ENCODE measurements at places on chromosomes 4 and X.

DNA sequence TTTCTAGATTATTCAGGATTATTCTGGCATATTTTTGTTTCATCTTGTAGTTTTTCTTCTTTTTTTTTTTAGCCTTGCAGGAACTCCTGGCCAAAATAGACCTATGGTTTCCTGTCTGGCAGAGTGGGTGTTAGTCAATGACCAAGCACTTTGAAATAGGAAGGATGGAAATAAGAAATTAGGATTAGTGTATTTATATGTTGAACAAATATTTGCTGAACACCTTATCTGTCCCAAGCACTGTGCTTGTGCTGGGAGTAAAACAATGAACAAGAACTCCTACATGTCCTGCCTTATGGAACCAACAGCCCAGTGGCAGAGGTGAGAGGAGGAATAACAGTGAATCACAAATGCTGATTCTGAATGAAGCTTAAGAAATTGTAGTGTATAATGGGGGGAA lies 4.5 kb downstream of the MMRN1 start:
- DNase-seq = no peak

- no peak for DNase-seq
These were observed 197.8 kb downstream of the PDGFC start for GRCh38 chr4:156773648-156774357.

- no peak for DNase-seq
These were observed 104.4 kb downstream of the CHRNA9 start for GRCh38 chr4:40439519-40439918.

DNA sequence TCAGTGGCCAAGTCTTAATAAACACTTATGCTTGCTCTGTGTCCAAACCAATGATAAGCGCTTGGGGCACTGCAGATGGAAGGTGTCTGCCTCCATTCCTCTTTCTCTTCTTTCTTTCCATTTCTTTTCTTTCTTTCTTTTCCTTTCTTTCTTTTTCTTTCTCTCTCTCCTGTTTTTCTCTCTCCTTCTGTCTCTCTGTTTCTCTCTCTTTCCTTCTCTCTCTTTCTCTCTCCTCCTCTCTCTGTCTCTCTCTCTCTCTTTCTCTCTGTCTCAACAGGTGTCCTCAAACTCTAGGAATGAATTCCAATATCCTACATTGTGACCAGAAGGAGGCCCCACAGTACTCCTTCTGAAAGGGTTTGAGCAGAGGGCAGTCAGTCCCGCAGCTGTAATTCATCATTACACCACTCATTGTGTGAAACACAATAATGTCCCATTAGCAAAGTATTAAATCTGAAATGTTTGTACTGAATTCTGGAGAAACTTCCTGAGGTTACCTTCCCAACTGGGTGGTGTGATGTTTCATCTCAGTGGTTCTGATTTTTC lies 66.5 kb upstream of the PAGE1 start:
- DNase-seq = no peak

DNA sequence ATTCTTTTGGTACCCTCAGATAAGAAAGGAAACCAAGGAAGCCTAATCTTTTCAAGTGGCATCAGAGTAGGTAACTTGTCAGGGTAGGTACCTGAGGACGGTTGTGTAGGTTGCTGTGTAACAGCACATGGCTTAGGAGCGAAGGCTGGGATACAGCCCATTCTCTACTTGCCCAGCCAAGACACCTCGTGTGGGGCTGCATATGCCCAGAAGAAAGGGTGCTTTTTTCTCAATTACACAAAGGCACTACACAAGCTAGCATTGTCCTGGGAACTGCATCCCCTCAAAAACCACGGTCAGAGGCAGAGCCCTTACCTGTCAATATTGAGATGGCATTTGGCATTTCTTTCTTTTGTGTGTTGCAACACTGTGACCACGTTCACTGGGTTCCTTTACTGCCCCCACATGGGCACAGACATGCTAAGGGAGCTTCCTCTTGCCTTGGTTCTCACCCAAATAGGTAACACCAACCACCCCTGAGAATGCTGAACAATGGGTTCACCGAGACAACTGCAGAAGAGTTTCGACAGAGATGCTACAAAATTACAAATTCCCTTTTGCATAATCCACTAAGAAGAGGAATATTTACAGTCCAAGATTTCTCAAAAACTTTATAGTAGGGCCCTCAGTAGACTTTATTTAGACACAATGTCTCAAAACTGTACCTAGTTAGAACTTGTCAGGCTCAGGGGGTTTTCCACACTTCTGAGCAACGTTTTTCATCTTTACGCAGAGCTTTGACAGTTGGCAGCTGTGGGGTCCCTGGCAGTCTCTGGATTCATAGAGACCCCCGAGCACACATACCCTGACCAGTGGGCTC lies 35.8 kb upstream of the TNIP3 start:
- no peak for DNase-seq

DNA sequence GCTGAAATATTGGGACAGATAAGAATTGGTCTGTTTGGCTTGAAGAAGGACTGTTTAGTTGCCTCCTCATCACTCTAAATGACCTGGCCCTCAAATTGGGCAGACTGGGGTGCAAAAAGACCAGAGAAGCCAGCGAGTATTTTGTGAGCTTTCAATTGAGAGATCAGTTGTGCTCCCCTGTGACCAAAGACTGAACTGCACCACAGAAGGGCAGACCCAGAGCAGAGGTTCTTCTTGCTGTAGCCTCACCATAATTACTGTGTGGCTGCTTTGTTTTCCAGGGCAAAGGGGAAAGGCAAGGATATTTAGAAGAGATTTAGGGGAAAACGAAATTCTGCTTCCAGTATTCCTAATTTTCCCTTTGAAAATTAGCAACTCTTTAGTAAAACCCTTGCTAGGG lies 104.0 kb upstream of the MBNL3 start:
- no peak for DNase-seq

GRCh38 chrX:99394456-99394855 lies 1015.6 kb downstream of the PCDH19 start:
- no peak for DNase-seq

GRCh38 chrX:136202889-136203288 lies 48.3 kb downstream of the MAP7D3 start:
- no peak for DNase-seq

DNA sequence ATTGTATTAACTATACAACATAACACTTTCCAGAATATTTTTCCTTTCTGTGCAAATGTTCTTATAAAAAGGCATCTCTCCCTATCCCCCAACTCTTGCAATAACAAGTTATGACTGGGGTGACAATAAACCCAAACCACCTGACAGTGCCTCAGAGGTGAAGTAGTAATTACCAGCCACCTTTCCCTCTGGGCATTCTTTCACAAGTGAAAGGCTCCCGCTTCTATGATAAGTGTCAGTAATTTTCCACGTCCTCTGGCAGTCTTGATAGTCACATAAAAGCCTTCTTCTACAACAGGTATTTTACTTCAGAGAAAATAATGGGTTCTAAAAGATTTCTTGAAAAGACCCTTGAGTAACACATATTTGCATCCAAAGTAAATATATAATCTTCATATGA lies 82.7 kb downstream of the MANBA start:
- DNase-seq = no peak

DNA sequence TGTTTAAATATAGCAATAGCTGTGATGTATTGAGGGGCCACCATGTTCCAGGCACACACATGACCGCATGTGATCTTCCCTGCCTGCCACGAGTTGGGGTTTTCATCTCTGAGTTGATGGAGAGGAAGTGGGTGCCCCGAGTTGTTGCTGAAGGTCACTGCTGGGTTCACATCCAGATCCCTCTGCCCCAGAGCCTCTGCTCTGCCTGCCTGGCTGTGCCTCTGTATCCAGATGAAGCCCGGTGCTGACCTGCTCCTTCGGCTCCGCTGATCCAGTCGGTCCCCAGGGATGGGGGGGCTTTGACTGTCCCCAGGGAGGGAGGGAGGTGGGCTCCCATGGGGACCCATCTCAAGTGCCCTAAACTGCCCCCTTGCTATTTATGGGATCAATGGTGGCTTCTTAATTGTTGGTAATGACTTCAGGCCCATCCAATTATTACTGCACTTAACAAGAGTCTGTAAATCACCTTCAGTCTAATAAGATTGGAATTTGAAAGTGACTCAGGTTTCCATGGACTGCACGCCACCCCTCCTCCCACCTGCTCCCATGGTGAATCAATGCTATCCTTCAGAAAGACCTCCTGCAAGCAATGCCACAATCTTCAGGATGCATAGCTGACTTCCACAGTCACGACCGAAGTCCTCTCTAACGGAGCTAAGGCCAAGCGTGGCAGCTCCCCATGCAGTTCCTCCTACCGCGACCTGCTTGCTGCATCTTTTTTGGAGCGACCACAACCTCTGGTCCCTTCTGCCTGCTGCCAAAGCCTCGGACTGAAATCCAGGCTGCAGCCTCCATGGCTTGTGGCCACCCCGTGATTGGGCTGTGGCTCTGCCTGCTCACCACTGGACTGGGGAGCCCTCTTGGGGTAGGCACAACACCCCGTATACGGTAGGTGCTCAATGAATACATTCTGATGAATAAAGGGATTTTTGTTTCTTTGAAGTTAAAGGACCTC lies 73.1 kb downstream of the CPZ start:
- DNase-seq = no peak

DNA sequence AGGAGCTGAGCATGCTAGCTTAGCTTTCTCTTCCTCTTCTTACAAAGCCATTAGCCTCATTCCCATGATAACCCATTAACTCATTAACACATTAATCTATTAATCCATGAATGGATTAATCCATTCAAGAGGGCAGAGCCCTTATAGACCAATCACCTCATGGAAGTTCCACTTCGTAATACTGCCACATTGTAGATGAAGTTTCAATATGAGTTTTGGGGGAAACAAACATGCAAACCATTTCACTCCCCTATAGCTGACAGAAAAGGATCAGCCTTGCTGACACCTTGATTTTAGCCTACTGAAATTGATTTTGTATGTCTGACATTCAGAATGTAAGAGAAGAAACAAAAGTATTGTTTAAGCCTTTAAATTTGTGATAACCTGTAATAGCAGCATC lies 251.8 kb upstream of the GALNTL6 start:
- no peak for DNase-seq

GRCh38 chr4:94523617-94524016 lies 71.9 kb downstream of the PDLIM5 start:
- no peak for DNase-seq

- no peak for DNase-seq
These were observed 192.7 kb downstream of the LRBA start for GRCh38 chr4:150822407-150822806.

GRCh38 chr4:8790749-8791148 lies 80.9 kb downstream of the HMX1 start:
- no peak for DNase-seq

DNA sequence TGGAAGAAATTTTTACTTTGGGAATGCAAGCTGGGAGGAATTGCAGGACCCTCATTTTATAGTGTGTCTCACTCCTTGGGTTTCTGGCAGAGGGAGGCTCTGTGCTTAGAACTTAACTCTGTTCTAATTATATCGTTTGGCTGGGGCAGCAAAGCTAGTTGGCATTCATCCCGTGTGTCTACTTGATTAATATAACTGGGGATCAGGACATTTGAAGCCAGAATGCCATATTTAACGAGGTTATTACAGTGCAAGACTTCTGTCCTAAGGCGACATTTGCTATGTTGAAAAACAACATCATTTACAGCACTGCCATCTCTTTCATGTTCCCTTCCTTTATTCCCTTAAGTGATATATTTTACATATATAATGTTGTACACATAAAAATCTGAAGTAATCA lies 179.1 kb upstream of the TBC1D9 start:
- DNase-seq = peak; percentile 95

DNA sequence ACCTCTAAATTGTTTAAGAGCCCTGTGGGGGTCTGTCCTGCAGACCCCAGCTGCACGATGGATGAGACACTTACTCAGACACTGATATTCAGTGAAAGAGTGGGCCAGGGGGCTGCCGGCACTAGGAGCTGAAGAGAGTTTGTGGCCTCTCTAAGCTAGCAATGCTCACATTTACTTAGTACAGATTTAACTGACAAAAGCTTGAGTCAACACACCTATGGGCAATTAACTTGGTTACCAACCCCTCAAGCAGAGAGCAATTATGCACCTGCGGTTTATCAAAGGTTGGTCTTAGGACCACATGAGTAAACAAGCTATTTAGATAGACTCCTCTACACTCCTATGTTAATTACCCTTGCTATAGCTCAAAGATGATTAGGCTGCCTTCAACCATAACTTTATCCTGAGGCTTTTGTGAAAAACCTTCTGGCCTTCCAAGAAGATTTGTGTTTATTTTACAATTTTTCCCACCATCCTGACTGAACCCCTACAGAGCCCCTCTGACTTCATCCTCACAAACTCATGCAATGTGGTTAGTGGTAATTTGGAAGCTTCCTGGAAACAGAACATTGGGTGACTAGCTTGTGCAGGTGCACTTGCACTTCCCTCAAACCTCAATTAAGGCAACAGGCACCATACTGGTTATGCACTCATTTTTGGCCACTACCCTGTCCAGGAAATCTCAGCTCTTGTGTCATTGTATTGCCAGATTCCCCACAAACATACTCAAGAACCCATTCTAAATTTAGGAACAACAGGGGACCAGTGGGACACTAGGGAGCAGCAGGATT lies 234.4 kb upstream of the ITM2A start:
- DNase-seq = no peak

GRCh38 chrX:65821721-65822496 lies 154.5 kb downstream of the MSN start:
- DNase-seq = no peak

- DNase-seq = no peak
These were observed 164.6 kb upstream of the BCOR start for GRCh38 chrX:40262157-40263013.

GRCh38 chr4:121278811-121279368 lies 101.9 kb downstream of the QRFPR start:
- DNase-seq = no peak

DNA sequence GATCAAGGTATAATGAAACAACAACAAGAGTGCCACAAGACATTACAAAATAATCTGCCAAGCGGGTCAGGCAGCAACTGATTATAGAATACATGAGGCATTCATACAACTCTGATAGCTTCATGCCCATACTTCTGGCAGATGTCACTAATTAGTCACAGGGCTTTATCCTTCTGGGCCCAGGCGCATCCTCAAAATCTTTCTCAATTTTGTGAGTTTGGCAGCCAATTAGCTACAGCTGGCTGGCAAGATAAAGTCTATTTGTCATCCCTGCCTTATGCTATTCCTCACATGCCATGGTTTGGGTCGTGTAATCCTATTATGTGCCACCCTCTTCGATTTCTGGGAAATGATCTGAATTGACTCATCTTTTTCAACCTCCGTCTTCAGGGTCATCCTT lies 254.3 kb downstream of the PACRGL start:
- peak; percentile 42 for DNase-seq

Measured in NCI-H1694 (cell line).